ENCODE measurements at places on chromosomes 2 and 18.
A peak's percentile ranks its signal among the peaks of the same experiment; 100 is the strongest.

DNA sequence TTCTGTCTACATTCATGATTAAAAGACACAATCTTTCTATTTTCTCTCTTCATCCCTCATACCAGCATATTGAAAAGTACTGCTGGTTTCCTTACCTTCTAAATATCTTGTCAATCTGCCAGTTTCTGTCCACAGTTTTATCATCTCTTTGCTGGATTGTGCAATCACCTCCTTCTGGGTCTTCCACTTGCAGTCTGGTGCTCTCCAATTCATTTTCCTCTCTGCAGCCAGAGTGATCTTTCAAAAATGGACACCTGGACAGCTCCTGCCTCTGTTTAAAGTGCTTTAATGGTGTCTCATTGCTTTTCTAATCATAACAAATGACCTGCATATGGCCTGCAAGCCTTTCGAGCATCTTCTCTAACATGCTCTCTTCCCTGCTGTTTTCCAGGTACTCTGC is 94.0 kb downstream of the C1QL2 start:
- DNase-seq: no peak

GRCh38 chr2:151367571-151367970 is 10.2 kb downstream of the TNFAIP6 start:
- no peak for DNase-seq

DNA sequence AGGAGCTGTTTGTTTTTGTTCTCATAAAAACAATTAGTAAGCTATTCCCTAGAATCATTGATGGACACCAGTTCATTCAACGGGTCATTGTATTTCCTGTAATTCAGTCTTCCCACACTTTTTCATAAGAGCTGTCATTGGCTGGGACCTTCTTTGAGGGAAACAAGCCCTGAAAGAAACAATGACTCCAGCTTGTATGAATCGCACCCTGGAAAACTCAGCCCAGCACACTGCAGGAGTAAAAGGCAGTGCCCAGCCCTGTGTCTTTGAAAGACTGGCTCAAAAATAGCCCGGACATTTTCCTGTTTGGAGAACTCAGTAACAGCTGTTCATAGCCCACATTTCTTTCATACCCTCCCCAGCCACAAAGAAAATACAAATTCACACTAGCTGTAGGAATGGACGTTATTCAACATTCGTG is 81.5 kb downstream of the NCKAP5 start:
- no peak for DNase-seq

DNA sequence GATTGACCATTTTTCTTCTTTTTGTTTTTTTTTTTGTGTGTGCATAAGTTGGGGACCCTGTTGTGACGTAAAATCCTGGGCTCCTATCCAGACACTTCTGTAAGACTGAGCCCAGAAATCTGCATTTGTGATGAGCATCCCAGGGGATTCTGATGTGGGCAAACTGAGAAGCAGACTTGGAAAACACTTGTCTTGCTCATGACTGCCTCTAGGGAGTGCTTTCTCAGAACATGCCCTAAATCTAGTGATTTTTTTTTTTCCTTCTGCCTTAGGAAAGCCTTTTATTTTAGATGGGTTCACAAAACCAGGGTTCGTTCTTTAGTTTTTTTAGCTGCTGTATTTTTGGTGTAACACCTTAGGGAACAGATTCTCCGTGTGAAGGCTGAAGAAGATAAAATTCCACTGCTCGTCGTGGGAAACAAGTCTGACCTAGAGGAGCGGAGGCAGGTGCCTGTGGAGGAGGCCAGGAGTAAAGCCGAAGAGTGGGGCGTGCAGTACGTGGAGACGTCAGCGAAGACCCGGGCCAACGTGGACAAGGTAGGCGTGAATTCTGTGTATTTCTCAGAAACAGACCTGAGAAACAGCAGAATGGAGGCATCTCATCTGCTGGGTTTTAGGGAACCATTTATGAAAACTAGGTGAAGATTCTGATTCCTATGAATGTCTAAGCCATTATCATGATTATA is 36.7 kb downstream of the RALB start:
- no peak for DNase-seq

GRCh38 chr2:118291251-118291880 is 203.1 kb downstream of the INSIG2 start:
- no peak for DNase-seq

DNA sequence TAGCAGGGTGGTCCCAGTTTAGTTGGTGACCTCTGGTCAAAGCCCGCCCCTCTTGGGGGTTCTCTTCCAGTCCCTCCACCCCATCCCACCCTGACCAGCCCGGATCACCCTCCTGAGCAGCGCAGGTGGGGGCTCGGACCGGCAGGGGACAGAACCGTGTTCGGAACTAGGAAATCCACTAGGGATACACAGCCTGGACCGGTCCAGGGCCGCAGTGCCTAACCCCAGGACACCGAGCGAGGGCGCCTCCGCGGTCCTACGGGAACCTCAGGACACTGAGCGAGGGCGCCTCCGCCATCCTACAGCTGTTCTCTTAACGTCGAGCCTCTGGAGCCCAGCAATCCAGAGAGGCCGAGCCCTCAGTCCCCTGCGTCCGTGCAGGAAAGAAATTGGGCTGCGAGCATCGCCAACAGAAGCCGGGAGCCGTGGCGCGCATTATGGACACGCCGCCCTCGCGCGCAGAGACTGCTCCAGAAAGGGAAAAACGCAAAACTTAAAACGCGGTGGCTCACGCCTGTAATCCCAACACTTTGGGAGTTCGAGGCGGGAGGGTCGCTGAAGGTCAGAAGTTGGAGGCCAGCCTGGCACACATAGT is 8.5 kb downstream of the RAX start:
- DNase-seq: no peak

- DNase-seq: no peak
Observed at GRCh38 chr2:183164650-183165015, 40.4 kb downstream of the NUP35 start.

DNA sequence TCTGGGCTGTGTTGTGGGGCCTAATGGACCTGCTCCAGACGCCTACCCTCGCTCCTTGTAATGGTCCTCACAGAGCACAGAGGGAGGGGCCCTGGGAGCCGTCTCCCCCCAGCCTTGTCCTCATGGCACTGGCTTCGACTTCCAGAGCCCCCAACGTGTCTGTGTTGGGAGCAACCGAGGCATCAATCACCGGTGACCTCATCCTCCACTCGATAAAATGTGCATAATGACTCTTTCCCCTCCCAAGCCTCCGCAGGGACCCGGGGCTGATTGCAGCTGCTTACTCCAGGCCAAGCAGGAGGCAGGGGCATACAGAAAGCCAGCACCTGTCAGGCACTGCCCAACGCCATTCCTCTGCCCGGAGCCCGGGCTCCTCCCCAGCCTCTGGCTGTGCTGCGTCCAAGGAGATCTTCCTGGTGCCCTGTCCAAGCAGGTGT is 271.7 kb downstream of the NDUFA10 start:
- DNase-seq: no peak

- no peak for DNase-seq
Observed at GRCh38 chr18:2535419-2535910, 35.8 kb downstream of the METTL4 start.

- no peak for DNase-seq
Observed at GRCh38 chr2:188787021-188787657, 187.0 kb upstream of the COL3A1 start.

GRCh38 chr2:127020536-127020935 is 86.4 kb downstream of the BIN1 start:
- no peak for DNase-seq

DNA sequence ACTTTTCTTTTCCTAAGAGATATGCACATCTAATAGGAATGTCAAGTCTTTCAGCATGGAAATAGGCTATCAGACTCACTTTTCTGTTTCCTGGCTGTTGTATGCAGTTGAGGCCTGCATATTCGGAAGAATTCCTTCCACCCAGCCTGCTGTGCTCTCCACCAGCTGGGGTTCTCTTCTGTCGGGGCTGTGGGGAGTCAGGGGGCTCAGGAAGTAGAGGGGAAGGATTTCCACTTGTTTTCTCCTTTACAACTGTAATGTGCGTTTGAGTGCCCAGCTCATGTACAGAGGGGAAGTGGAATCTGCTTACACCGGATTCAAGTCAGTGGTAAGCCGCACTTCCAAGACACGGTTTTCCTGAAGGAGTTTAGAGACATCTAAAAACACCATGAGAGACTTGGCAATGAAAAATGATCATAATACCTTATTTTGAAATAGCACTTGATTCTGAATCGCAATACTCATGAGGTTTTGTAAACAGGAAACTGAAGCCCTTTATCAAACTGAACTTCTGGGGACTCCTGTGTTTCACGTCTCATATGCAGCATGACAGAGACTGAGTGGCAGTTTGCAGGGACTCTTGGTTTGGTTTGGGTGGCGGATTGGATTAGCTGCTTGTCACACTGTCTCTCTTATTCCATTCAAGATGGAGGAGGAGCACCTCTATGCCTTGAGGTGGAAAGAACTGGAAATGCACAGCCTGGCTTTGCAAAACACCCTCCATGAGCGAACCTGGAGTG is 90.4 kb downstream of the MTCL1 start:
- no peak for DNase-seq

DNA sequence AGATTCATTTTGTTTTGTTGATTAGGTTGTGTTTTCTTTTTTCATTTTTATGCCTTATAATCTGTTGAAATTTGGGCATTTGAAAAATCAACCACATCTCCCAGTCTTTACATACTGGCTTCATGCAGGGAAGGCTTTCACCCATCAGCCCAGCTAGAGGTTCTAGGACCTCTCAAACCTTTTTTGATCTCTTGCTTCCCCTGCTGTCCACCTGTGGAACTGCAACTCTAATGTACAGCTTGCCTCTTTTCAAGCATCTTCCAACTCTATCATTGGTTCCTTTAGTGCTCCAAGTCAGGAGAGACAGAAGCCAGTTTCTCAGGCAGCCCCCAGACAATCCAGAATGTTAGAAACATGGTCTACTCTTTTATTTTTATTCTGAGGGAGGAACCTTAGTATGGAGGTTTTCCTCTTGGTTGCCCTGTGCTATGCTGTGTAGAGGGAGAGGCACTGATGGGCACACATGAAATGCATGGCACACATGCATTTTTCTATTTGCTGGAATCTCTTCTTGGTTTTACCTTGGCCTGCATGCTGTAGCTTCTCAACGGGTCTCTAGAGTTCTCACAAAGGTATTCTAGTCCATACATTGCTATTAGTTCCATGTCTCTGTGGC is 107.2 kb upstream of the L3MBTL4 start:
- DNase-seq: peak; percentile 3

GRCh38 chr18:69330385-69331005 is 70.2 kb upstream of the DOK6 start:
- DNase-seq: no peak

- no peak for DNase-seq
Observed at GRCh38 chr18:7366597-7366996, 135.7 kb downstream of the LRRC30 start.

DNA sequence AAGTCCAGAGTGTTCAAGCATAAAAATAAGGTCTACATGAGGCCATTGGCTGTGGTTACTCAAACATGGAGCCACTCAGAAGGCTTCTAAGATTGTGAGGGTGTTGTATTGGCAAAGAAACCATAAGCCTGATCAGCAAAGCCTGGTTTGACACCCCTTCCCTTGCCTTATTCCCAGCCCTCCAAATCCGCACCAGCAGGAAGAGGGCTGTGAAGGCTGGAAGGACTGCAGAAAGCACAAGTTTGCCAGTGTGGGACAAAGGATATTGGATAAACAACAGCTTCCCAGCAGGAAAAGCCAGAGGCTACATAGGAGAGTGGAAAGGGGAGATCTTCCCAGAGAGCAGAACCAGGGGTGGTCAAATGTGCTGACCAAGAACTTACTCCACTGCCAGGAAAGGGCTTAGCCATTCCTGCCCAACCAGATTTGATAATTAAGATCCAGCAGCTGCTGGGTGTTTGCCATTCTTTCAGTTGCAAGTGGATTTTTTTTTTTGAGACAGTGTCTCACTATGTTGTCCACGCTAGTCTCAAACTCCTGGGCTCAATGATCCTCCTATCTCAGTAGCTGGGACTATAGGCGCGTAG is 1.5 kb upstream of the PRKAG3 start:
- DNase-seq: no peak

DNA sequence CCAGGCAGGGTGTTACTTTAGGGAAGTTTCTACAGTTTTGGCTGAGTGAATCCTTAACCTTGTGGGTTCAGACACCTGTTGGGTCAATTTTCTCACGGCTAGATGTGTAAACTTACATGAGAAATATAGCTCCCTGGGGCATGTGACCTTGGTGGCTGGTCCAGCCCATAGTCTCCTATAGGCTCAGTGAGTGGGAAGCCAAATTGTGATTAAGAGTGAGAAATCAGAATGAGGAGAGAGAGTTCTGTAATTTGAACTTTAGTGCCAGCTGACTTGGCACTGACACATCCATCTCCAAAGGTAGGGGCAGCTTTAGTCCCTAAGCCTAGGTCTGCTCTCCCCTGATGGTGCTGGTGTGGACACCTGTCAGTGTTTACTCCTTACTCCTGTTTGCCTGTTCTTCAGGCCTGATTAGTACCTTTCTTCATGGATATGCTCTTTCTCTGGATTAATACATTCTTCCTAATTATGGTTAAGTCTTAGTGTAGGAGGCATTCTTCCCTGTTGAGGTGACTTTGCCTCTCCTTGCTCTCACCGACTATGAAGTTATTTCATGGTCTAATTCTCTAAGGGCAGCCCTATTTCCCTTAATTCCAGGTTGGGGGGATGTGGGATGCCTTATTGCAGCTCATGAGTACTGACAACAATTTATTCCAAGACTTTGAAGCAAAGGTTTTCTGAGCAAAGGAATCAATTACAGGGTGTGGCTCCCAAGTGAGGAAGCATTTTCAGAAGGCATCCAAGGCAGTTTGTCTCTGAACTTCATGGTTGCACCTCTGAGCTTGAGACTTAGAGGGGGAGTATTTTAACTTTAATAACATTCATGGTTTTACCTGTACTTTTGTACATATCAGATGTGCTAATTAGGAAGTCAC is 177.3 kb downstream of the DYSF start:
- no peak for DNase-seq

DNA sequence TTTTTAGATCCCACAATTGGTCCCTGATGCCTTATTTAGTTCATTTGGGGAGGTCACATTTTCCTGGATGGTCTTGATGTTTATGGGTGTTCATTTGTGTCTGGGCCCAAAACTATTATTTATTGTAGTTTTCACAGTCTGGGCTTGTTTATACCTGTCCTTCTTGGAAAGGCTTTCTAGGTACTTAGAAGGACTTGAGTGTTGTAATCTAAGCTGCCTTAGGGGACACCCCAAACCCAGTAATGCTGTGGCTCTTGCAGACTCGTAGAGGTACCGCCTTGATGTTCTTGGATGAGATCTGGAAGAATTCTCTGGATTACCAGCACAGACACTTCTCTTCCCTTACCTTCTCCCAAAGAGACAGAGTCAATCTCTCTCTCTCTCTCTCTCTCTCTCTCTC is 25.0 kb upstream of the ITSN2 start:
- DNase-seq: no peak

DNA sequence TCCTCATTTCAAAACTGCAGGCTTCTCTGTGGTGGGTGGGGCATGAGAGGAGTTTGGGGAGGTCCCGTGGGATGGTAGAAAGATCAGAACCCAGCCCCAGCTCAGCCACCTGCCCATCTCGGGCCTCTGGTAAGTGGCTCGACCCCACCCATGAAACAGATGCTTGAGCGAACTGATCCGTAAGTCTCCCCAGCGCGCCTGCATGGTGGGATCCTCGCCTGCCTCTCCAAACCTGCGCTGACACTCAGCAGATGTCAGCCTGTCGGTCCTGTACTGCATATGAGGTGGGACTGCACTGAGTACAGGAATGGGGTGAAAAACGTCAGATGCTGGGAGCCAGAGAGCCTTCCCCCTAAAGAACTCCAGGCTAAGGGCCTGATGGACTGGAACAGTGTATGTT is 15.9 kb upstream of the RPL31 start:
- DNase-seq: no peak

- no peak for DNase-seq
Observed at GRCh38 chr2:54787755-54788366, 64.4 kb downstream of the EML6 start.

Measured in CD8-positive, alpha-beta T cell (primary cell).